HuH-7 (cell line): ENCODE measurements at places on chromosomes 1 and 21.
A peak's percentile ranks its signal among the peaks of the same experiment; 100 is the strongest.

GRCh38 chr1:235317168-235317567 lies 10.8 kb downstream of the ARID4B start:
- DNase-seq: no peak

- no peak for DNase-seq
These were observed 591 bp downstream of the SHC1 start for GRCh38 chr1:154969860-154970452.

GRCh38 chr1:84724128-84724860 lies 34.0 kb upstream of the SSX2IP start:
- DNase-seq: peak; percentile 39

DNA sequence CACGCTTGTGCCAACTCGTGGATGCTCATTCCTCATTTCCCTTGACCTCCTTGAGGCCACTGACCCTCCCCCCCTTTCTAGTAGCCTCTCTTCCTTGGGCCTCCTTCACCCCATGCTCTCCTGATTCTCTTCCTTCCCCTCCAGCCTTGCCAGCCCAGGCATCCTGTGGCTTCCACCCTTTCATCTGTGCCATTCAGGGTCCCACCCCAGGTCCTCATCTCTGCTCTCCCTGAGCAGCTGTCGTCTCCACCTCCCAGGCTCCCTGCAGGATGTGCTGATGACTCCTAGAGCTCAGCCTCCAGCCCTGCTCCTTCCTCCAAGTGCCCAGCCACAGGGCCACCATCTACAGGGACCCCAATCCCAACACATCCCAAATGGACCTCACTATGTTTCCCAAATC lies 197.4 kb downstream of the GRIK3 start:
- no peak for DNase-seq

DNA sequence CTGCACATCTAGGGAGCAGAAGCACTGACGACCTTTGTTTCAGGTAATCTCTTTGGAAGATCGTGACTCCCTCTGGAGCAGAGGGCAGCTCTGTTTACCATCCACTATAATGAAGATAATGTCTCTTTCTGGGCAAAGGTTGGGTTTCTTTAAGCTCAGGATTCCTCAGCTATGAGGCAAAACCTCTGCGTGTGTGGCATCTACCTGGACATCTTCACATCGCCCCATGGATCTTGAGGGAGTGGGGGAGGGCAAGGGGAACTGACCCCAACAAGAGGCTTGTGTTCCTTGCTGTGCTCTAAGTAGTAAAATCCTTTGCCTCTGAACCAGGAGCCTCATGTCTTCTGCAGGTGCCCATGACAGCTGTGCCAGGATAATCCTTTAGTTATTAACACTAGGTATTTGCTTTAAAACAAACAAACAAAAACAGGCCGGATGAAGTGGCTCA lies 19.6 kb downstream of the SPATA45 start:
- DNase-seq: peak; percentile 46

DNA sequence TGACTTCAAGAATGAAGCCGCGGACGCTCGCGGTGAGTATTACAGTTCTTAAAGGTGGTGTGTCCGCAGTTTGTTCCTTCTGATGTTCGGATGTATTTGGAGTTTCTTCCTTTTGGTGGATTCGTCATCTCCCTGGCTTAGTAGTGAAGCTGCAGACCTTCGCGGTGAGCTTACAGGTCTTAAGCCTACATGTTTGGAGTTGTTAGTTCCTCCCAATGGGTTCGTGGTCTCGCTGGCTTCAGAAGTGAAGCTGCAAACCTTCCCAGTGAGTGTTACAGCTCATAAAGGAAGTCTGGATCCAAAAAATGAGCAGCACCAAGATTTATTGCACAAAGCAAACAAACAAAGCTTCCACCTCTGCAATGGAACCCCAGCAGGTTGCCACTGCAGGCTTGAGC lies 14.7 kb downstream of the LDLRAD1 start:
- no peak for DNase-seq

DNA sequence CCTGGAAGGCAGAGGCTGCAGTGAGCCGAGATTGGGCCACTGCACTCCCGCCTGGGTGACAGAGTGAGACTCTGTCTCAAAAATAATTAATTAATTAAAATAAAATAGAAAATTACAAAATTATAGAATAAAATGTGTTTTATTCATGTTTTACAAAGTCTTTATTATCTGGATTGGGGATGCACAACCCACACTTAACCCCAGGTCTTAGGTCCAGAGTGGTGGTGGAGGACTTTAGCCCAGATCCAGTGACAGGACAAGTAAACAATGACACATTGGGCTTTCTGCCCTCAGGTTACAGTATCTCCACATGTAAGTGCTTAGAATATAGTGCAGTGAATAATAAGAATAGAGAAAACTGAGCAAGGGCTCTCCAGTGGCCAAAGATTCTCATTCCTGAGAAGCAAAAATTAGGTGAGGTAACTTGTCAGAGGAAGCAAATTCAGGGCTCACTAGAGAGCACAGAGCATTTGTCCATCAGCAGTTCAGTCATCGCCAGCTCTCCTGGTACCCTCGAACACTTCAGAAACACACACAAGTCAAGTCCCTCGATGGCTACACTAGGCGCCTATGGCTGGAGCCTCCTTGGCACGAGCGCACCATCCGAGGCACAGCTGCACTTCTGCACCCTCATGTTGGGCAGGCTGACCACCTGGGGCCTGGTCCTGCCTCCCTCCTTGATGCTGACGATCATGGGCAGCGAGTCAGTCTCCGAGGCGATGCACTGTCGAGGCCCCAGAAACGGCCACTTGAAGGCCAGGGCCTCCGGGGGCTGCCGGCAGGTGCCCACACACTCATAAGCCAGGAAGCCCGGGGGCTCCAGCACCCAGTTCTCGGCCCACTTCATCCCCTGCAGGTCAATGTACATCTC lies 2.6 kb downstream of the LEFTY1 start:
- DNase-seq: peak; percentile 71

GRCh38 chr1:166875302-166875733 lies 746 bp downstream of the TADA1 start:
- DNase-seq: no peak

DNA sequence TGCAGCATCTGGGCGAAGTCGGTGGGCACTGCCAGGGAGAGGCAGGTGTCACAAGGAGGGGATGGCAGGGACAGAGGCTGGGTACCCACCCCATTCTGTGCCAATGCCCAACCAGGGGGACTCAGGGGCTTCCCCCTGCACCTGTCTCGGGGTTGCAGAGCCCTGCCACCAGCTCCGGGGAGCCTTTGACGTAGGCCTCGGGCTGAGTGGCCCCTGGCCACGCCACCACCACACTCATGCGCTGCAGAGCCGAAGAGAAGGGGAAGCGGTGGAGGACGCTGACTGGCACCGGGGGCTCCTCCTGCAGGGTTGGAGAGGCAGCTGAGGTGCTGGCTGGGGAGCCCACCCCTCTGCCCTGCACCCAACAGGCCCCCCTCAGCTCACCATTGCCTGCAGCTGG lies 11.7 kb upstream of the MFAP2 start:
- no peak for DNase-seq

- no peak for DNase-seq
These were observed 22.0 kb upstream of the VAMP3 start for GRCh38 chr1:7749126-7749525.

DNA sequence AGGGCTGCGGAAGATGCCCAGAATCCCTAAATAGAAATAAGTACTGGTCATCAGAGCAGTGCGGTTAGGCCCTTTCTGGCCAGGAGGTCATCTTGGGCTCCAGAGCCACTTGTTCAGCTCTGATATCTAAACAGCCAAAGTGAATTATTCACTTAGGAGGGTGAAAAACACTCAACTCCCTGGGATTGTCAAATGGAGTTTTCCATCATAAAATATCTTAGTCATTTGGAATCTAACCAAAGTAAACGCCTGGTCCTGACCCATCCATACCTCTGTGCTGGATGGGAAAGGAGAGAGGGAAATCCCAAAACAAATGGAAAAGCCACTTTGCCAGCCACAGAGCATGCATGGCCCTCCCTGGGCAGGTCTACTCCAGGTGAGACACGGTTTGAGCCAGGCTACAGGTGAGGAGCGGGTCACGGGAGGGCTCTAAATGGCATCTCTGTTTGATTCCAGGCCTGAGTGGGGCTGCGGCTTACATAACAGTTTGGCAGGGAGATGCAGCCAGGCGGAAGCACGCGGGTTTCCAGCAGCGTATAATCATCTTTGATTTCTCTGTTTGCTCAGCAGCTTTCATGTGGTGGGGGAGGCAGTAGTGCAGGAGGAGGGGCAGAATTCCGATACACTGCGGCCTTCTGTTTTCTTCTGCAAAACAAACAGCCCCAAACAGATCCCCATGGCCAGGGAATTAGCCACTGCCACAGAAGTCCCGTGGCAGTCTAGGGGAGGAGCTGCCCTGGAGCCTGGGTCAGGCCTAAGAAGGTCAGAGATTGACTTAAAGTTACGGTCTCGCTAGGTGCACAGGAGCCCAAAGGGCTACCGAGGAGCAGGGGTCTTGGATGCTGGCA lies 59.1 kb upstream of the ZNF648 start:
- peak; percentile 36 for DNase-seq

DNA sequence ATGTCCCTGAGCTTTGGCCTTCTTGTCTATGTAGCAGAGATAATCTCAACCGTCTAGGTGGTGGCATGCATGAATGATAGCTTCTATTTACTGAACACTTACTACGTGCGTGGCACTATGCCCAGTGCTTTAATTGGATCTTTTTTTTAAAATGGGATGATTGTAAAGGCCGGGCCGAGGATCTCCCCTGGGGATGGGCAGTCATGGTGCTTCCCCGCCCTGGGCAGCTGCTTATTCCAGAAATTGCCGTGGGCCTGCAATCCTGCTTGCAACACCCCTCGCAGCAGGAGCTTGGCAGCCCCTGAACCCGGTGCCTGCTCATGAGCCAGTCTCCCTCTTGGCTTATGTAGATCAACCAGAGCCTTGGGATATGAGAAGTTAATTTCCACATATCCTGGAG lies 360.7 kb downstream of the CAMTA1 start:
- no peak for DNase-seq

GRCh38 chr1:30461640-30462039 lies 261.7 kb downstream of the MATN1 start:
- DNase-seq: no peak

DNA sequence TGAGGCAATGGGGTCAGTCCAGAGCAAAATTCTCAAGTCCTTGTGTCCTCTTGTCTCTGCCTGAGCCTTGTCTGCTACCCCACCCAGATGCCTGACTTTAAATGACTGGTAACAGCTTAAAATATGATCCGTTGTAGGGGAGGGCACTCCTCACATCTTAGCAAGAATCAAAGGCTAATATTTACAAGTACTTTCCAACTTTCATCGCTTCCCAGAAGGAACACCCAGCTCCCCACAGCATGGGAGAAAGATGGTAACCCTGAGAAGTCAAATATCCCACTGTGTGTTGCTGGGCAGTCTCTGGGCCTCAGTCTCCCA lies 5.2 kb downstream of the ECE1 start:
- no peak for DNase-seq

GRCh38 chr1:116508984-116509980 lies 61.5 kb downstream of the CD58 start:
- no peak for DNase-seq

- no peak for DNase-seq
These were observed 42.0 kb downstream of the ELK4 start for GRCh38 chr1:205589618-205590456.
